Stimulated activated CD4-positive, alpha-beta T cell treated with anti-CD3 and anti-CD28 coated beads, Interleukin-1b, Interleukin-23, amount 100 ng/mL, for 48 hours (primary cell): ENCODE measurements at places on chromosomes 5 and 9.

DNA sequence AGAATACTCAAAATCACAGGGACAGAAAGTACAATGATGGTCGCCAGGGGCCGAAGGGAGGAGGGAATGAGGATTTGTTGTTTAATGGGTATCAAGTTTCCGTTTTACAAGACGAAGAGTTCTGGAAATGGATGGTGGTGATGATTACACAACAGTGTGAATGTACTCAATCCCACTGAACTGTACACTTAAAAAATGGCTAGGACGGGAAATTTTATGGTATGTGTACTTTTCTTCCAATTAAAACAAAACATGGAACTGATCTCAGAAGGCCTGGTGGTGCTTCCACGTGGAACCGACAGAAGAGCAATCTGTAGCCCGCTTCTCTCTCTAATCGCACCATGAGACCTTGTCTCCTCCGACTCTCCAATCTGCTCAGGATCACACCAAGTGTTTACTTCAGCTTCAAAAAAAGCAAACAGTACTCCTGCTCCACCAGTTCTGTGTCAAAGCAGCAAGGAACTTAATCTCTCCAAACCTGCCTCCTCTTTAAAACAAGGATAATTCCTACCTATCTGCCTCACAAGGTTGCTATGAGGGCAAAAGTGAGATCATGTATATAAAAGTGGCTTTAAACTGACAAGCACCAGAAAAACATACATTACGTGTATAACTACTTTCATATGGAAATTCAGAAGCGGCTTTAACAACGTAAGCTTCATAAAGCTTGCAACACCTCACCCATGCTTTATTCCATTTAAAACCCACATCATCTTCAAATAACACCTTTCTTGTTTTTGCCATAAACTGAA is 2.1 kb downstream of the ECPAS start:
- DNase-seq, result no peak

DNA sequence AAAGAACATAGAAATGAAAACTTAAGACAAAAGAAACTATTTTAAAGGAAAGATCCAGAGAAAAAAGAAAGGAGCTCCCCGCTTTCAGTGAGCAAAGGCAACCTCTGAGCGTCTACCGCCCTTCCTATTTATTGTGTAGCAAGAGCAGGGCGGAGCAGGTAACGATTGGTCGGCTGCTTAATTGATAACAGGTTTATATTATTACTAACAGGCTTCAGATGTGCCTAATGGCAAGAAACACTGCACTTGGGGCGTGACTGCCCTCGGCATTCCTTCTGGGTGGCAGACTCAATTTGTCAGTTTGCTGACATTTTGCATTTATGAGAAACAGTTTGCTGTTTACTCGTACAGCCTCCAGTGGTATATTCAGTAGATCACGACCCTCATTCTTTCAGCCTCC is 482.7 kb upstream of the C9orf72 start:
- no peak for DNase-seq

DNA sequence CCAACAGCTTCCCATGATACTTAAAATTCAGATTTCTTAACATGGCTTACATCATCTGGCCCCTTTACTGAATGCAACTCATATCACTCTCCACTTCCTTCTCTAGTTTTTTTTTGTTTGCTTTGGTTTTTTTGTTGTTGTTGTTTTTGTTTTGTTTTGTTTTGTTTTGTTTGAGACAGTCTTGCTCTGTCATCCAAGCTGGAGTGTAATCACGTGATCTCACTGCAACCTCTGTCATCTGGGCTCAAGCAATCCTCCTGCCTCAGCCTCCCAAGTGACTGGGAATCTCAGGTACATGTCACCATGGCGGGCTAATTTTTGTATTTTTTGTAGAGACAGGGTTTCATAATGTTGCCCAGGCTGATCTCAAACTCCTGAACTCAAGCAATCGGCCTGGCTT is 41.4 kb downstream of the CPLANE1 start:
- no peak for DNase-seq

DNA sequence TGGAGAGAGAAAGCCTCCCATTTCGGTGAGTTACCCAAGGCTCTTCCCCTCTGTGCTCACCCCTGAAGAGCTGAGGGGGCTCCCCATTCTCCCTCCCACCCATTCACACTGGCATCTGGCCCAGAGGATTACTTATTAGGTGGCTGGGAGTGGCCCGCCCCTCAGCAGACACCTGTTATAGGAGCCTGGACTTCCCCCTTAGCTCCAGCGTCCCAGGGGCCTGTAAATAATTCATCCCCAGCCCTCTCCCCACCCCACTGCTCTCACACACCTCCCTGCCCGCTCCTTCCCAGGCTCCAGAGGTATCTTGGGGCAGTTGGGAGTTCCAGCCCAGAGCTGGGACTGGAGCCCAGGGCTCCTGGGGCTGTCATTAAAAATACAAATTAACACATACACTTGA is 11.6 kb upstream of the SLC6A7 start:
- DNase-seq, result no peak

- DNase-seq, result no peak
These were observed 65.3 kb downstream of the TSTD2 start for GRCh38 chr9:97567894-97568202.
